NCI-H524 (cell line): ENCODE measurements at places on chromosomes 5 and 9.

GRCh38 chr5:142663246-142663645 is 22.6 kb downstream of the FGF1 start:
- no peak for DNase-seq

DNA sequence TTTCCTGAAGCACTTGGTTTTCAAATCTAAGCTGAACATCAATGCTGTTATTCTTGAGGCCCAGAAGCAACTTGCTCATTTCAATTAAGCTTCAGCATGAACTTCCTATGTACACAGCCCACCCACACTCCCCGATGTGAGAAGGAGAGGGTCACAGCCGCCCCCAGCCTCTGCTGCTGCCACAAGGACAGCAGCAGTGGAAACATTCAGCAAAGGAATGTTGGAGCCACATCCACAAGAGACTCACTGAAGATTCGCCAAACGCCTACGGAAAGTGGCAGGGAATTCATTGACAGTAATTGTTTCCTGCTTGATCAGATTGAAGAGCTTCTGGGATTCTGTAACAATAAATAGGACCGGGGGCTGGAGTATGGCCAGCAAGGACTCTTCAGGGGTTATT is 2.9 kb downstream of the TGFBI start:
- no peak for DNase-seq

DNA sequence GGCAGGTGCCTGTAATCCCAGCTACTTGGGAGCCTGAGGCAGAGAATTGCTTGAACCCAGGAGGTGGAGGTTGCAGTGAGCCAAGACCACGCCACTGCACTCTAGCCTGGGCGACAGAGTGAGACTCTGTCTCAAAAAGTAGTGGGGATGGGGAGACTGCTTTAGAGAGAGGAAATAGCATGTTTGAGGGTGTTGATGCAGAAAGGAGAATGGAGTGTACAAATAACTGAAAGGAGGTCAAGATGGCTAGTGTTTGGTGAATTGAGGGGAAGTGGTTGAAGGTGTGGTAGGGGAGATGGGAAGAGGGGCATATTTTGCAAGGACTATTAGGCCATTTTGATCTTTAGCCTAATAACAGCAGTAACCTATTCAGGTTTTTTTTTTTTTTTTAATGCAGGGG is 18.2 kb downstream of the TENT2 start:
- no peak for DNase-seq

DNA sequence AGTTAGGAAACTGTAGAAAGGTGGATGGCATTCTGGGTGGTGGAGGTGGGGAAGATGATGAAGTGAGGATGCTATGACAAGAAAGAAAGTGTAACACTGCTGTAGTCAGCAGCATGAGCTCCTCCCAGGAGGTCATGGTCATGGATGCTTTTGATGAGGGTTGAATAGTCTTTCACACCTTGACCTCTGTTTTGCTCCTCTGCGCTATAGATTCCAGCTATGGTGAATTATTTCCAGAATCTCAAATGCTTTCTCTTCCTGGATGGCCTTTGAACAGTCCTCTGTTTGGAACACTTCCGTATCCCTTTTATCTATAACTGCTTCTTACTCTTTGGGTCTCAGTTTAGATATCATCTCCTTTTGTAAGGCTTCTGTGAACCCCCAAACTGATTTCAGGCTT is 165.9 kb upstream of the PPP1R2B start:
- DNase-seq, result no peak

DNA sequence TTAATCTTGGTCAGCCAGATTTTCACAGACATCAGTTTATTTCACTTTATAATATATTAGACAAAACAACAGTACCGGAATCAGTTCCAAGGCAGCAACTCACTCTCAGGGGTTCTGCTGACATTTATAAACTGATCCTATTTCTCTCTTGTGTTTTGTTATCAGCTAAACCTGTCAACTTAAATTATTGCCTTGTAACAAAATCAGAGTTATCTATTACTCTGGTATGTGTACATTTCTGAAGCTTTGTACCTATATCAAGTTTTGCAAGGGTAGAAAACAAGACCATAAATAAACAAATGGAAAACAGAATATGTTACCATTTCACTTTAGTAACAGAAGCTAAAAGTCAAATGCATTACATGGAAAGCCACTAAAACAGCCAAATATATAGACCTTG is 122.1 kb downstream of the SIL1 start:
- DNase-seq, result no peak

DNA sequence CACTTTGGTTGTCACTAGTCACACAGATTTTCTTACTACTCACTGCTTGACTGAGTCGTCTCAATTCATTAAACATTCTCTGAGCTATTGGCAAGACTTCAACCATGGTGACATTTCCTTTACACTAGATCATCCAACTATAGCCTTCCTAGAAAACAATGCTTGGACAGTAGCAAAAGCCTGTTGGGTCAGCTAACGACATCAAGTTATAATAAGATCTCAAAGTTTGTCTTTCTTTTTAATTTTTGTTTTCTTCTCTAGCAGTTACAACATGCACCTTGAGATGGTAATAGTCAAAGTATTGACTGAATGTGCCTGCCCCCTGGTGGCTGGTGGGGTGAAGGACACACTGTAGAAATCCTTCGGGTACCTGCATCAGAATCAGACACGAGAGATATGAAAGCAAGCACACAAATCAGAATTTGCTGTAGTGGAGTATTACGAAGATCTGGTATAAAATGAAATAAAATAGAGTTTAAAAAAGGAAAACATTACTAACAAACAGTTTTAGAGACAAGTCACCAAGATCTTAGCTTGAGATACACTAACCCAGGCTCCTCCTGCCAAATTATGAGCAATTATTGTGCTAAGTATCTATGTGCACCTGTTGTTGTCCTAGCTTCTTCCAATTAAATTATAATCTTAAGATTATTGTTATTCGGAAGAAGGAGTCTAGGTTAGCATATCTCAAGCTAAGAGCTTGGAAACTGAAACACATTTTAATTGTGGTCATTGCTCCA is 81.2 kb downstream of the ARL15 start:
- DNase-seq, result peak; percentile 53

DNA sequence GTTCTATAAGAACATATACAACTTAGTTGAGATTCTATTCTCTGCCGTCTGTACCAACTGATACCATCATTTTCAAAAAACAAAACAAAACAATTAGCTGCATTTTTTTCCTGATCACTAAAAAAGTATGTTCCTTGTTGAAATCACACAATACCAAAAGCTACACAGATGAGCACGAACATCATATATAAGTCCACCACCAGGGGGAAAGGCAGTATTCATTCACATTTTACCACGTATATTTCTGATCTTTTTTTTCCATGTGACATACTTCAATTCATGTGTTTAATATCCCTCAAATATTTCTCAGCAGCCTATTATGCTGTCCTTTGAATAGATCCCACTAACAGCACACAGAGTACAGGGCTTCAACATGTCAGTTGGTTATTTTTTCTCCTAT is 40.6 kb downstream of the IRX2 start:
- DNase-seq, result peak; percentile 19

- no peak for DNase-seq
Observed at GRCh38 chr9:22238809-22239684, 207.6 kb upstream of the DMRTA1 start.

GRCh38 chr5:178237431-178238312 is 5.1 kb upstream of the PHYKPL start:
- no peak for DNase-seq

- DNase-seq, result peak; percentile 46
Observed at GRCh38 chr9:134066913-134067851, 644 bp downstream of the BRD3 start.

DNA sequence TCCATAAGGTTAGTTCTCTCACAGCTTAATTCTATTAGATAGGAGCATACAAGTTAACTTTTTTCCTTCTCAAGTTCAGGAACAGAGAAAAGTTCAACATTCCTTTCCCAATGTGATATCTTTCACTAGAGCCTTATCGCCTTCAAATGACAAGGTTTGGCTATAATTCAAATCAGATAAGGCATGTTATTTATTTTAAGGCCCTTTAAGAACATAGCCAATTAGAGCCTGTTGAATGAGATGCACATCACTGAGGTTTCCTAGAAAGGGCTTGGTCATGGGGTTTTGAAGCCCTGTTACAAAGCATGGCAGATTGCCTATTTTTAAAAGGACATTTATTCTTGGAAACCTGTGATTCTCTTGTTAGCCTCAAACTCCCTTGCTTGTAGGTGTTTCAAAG is 123.4 kb downstream of the BASP1 start:
- DNase-seq, result no peak

- DNase-seq, result no peak
Observed at GRCh38 chr5:14256756-14257393, 113.7 kb downstream of the TRIO start.
